SHP77 (cell line): ENCODE measurements at places on chromosomes 7 and 10.
A peak's percentile ranks its signal among the peaks of the same experiment; 100 is the strongest.

- no peak for DNase-seq
Measured at GRCh38 chr10:98138031-98138430, 3.6 kb downstream of the R3HCC1L start.

GRCh38 chr7:80591654-80592053 is 46.8 kb upstream of the CD36 start:
- DNase-seq, result no peak

GRCh38 chr7:100567751-100568175 is 5.9 kb downstream of the SAP25 start:
- no peak for DNase-seq

DNA sequence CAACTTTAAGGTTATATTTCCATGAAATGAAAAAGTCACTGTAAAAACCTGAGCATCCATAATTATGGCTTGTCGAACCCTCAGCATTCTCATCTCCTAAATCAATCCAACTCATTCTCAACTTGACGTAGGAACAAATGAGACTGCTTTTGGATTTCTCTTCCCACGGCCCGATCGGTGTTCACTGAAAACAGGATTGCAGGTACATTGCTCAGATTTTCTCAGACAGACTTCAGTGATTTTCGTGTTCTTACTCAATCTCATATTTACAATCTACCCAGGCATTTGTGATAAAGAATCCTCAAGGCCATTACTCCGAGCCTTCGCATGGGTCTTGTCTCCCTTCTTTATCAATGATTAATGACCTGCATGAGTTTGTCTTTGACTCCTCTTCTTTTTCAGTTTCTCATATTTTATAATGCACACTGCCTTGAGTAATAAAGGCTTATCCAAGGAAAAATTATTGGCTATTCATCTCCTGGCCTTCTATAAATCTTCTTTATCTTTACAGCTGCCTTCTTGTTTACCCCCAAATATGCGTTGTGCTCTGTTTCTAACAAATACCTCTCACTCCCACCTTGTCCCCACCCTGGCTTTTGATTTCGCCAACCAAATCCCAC is 90.4 kb upstream of the MYO3A start:
- DNase-seq, result no peak

- no peak for DNase-seq
Measured at GRCh38 chr10:61471491-61471890, 18.3 kb upstream of the TMEM26 start.

GRCh38 chr7:6621195-6622133 is 6.1 kb downstream of the ZNF853 start:
- no peak for DNase-seq

- DNase-seq, result peak; percentile 35
Measured at GRCh38 chr7:131110297-131111080, 217.2 kb upstream of the MKLN1 start.

DNA sequence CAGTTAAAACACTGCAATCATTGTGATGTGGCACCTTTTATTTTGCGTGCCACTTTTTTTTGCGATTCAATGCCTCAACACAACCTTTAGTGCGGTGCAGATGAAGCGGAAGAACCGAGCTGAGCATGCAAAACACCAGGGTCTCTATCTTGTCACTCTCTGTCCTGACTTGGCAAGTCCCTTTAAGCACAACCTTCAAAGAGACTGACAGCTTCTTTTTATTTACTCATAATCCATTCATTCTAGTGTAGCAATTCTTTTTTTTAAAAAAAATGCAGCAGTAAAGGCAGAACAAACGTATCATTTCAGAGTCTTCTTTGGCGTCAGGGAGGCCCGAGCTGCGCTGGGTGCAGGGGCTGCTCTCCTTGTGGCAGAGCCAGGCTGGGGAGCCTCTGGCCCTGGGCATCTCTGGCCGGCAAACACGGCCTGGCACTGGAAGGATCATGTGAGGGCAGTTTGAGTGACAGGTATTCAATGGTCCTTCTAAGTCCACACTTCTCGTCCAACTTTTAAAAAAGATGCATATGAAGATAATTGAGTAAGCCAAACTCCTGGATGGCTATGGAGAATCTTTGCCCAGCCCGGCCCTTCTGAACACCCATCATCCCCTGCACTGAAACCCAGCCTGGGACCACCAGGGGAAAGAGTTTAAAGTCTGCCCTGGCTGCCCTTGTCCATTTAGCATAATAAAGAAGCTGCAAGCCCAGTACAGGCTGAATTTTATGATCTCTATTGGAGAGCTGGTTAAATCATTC is 3.9 kb downstream of the PTF1A start:
- no peak for DNase-seq

- no peak for DNase-seq
Measured at GRCh38 chr10:29692121-29692539, 57.4 kb upstream of the SVIL start.

- DNase-seq, result no peak
Measured at GRCh38 chr7:27804139-27804538, 64.2 kb downstream of the TAX1BP1 start.

- no peak for DNase-seq
Measured at GRCh38 chr7:158244873-158245723, 342.5 kb downstream of the PTPRN2 start.

- no peak for DNase-seq
Measured at GRCh38 chr7:64946772-64947171, 43.7 kb downstream of the ZNF273 start.

DNA sequence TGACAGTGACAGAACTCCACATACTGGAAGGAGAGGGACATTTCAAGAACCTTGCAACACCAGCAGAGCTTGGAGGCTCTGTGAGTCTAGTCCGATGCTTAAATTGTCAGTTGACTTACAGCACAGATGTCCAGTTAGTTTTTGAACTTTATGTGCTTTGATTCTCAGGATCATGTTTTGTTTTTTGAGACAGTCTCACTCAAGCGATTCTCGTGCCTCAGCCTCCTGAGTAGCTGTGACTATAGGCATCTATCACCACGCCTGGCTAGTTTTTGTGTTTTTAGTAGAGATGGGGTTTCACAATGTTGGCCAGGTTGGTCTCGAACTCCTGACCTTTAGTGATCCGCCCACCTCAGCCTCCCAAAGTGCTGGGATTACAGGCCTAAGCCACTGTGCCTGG is 31.8 kb upstream of the STEAP4 start:
- DNase-seq, result no peak

- peak; percentile 43 for DNase-seq
Measured at GRCh38 chr10:117320050-117320665, 55.1 kb downstream of the PDZD8 start.

- DNase-seq, result peak; percentile 69
Measured at GRCh38 chr7:55964261-55965099, at the start of gene NIPSNAP2. Gene NIPSNAP2, plus strand, starts transcription at chr7:55964585. Its CDS starts 25 bp downstream, at chr7:55964610.

DNA sequence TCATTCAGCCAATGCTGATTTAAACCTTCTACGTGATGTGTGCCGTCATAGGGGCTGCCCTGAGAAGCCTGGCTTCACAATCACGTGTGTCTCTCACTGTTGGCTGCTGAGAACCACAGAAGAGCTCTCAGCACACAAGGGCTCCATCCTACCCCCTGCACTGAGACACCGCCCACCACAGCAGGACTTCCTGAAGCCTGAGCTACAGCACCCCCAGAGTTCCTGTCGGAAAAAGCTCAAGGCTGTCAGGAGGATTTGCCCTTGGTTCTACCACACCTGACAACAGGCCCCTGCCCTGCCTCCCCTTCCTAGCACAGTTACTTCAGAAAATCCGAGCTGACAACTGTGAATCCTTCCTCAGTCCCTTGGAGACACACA is 191.9 kb downstream of the MAD1L1 start:
- DNase-seq, result no peak

DNA sequence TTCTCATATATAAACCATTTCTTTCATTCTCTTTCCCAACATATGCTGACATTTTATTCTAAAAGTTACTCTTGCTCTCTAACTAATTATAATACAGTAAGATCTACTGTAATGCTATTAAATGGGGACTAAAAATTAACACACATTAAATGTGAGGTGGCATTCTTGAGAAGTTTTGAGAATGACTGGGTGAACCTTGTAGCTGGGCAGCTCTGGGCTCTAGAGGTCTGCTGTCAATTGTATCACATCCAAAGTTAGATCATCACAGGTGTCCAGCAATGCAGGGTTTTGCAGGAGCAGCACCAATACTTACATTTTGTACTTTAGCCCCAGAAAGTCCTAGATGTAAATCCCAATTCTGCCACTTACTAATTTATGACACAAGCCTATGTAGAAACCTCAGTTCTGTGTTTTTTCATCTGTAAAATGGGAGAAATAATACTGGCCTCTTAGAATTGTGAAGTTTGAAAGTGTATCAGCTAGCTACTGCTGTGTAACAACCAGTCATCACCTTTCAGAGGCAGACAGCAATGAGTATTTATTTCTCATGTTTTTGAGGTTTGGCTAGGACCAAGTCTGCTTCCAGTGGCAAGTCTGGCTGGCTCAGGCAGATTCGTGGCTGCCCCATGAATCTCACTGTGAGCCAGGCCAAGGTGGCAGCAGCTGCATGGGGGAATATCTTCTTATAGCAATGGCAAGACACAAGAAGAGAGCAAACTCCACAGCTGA is 79.6 kb upstream of the EMX2 start:
- DNase-seq, result no peak

DNA sequence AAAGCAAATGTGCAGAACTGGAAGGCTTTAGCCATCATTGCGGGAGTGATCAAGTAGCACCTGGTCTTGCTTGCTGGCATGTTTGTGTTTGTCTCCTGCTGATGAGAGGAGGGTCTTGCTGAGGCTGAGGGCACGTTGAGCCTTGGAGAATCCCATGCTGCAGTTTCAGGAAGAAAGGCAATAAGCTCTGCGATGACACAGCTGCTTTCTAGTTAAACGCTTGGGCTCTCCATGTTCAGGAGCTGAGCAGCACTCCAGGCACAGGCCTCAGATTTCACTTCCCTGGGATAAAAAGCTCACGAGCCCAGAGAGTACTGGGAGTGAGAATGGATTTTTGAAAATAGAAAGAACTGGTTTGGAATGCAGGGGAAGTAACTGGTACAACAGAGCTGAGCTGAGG is 100.8 kb downstream of the LRRC18 start:
- DNase-seq, result no peak

DNA sequence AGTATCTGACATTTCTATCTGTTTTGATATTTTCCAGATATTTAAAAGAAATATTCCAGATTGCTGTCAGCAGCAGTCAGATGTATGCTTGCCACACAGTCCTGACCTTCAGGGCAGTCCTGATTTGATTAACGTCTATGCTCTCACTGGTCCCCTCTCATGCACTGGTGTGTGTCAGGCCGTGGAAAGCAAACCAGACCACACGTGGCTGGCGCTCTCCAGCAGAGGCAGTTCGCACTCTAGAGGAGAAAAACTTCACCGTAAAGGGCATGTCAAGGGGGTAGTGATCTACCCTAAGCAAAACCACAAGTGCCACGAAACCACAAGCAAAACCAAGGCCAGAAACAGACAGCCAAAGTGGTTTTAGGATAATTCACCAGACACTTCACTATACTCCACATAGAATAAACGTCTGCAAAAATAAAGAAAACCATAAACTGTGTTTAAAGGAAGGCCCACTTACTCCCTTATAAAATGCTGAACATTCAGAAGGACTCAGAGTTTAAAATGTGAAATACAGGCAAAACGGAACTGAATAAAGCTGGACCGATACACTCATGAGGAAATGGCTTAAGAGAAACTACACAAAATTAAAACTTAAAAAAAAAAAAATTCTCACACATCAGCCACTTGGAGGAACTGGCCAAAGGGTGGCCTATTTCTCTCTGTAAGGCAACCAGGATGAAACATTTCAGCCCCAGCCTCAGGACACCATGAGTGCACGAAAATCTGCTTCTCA is 26.4 kb downstream of the PARP12 start:
- no peak for DNase-seq

GRCh38 chr7:31892099-31892829 is 177.9 kb downstream of the PDE1C start:
- DNase-seq, result no peak

- no peak for DNase-seq
Measured at GRCh38 chr10:52453501-52453900, 139.4 kb downstream of the DKK1 start.

GRCh38 chr7:47537716-47538675 is 43.9 kb downstream of the TNS3 start:
- DNase-seq, result no peak

DNA sequence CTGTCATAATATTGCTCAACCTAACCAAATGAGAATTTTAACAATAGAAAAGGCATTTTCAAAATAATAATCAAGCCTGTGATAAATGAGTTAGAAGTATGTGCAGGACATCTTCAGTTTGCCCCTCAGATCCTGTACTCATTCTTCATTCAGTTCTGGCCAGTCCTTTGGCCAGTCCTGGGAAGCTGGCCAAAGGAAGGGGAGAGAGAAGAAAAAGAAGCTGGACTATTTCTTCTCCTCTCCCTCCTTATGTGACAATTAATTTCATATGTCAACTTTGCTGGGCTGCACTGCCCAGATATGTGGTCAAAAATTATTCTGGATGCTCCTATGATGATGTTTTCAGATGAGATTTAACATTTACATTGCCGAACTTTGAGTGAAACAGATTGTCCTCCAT is 31.6 kb upstream of the ITGB8 start:
- DNase-seq, result no peak

GRCh38 chr10:125005312-125006187 is 63.6 kb downstream of the ZRANB1 start:
- DNase-seq, result no peak

GRCh38 chr10:97053276-97053675 is 132.5 kb downstream of the SLIT1 start:
- DNase-seq, result no peak

DNA sequence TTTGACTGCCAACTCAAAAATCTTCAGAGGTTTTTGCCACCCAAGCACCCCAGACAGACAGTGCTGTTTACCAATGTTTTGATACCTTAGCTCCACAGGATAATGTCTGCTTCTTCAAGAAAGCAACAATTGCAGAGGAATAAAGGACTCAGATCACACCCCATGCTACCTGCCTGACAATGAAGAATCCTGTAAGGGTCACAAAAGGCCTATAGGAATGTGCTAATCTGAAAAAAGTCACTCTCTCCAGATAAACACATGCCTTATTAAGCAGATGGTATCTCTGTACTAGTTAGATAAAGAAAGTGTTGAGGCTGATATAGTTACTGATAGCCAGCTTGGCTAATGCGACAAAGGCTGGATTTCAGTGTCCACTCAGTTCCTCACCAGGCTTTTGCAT is 1076.7 kb upstream of the SORCS1 start:
- DNase-seq, result no peak

DNA sequence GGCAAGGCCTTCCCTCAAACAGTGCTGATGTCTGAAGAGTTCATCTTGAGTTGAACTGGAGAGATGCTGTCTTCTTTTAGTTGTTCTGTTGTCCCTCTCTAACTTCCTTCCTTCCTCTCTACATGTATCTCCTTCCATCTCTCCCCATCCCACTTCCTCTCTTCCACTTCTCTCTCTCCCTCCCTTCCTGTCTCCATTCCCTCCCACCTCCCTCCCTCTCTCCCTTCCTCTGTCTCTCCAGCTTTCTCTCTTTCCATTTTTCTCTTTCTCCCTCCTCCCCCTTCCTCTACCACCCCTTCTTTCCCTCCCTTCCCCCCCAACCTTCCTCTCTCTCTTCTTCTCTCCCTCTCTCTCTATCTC is 40.7 kb upstream of the TNS3 start:
- no peak for DNase-seq

- no peak for DNase-seq
Measured at GRCh38 chr10:5268234-5268633, 71.6 kb downstream of the AKR1C4 start.

GRCh38 chr7:28400838-28401360 is 11.4 kb upstream of the CREB5 start:
- DNase-seq, result no peak

- DNase-seq, result no peak
Measured at GRCh38 chr10:84668186-84668763, 339.9 kb downstream of the CCSER2 start.

- DNase-seq, result no peak
Measured at GRCh38 chr10:118990326-118990725, 39.2 kb upstream of the NANOS1 start.
